ENCODE measurements at places on chromosomes 7 and 10. TPM values are rescaled to one million over a fixed set of nuclear protein-coding genes. Genes with fewer than 3 reads are reported as not detected.

DNA sequence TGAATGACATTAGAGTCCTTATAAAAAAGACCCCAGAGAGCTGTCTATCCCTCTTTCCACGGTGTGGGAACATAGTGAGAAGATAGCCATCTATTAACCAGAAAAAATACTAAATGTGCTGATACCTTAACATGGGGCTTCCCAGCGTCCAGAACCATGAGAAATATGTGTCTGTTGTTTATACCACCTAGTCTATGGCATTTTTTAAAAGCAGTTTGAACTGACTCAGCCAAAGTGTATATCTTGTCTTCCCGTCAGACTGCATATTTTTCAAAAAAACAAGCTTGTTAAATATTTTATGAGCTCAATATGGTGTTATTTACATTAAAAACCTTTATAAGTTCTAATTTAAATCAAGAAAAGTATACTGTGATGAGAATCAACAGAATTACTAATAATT, 255.3 kb downstream of the HGF start:
- no peak for DNase-seq

- no peak for DNase-seq
Observed at GRCh38 chr10:88527245-88527644, 55.9 kb downstream of the RNLS start.

DNA sequence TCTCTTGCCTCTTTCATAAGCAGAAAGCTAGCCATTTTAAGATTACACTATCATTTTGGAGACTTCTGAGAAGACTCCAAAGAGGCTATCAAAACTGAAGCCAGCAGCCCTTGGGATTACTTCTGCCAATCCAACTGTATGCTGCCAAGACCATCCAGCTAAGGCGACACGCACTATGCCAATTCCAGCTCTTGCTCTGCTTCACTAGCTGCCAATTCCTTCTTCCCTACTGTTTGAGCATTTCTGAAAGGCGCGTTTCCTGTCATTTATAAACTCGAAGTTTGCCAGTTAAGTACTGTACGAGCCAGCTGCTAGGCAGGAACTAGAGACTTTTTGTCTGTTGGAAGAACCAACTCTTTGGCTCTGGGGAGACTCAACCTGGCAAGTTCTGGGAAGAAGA, 36.5 kb downstream of the MALSU1 start:
- no peak for DNase-seq

MKX gene
- 7.6 TPM for total RNA-seq

BUB3 gene
- total RNA-seq = 117 TPM
